ENCODE measurements at places on chromosomes 13 and 19.

DNA sequence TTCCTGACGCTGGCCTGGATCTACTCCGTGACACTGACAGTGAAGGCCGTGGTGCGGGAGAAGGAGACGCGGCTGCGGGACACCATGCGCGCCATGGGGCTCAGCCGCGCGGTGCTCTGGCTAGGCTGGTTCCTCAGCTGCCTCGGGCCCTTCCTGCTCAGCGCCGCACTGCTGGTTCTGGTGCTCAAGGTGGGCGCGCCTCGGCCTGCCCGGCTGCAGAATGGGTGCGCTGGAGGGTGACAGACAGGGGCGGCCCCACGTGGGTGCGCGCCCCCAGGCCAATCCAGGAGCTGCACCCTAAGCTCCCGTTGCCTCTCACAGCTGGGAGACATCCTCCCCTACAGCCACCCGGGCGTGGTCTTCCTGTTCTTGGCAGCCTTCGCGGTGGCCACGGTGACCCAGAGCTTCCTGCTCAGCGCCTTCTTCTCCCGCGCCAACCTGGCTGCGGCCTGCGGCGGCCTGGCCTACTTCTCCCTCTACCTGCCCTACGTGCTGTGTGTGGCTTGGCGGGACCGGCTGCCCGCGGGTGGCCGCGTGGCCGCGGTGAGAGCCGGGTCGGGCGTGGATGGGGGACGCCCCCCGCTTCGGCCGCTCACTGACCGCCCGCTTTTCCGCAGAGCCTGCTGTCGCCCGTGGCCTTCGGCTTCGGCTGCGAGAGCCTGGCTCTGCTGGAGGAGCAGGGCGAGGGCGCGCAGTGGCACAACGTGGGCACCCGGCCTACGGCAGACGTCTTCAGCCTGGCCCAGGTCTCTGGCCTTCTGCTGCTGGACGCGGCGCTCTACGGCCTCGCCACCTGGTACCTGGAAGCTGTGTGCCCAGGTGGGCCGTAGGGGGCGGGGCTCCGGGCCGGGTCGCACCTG lies 7.2 kb downstream of the ABCA7 start:
- DNase-seq = no peak

DNA sequence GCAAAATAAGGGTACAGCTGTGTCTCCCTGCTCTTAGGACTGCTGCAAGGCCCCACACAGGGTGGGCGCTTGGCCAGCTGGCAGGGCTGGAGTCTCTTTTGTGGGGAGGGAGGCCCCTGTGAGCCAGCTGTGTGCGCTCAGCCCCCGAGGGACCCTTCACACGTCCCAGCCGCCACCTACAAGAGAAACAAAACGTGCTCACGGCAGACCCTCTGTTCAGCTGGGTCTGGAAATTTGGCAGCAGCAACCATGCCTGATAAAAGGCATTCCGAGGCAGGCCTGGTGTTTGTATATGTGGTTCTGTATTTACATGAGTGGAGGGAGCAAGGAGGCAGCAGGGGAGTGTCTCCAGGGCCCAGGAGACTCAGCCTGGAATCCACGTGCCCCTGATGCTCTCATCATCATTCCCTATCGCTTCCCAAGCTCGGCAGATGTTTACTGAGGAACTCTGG lies 49.7 kb downstream of the CRTC1 start:
- no peak for DNase-seq

GRCh38 chr13:95858286-95859075 lies 181.5 kb downstream of the DNAJC3 start:
- DNase-seq = no peak

DNA sequence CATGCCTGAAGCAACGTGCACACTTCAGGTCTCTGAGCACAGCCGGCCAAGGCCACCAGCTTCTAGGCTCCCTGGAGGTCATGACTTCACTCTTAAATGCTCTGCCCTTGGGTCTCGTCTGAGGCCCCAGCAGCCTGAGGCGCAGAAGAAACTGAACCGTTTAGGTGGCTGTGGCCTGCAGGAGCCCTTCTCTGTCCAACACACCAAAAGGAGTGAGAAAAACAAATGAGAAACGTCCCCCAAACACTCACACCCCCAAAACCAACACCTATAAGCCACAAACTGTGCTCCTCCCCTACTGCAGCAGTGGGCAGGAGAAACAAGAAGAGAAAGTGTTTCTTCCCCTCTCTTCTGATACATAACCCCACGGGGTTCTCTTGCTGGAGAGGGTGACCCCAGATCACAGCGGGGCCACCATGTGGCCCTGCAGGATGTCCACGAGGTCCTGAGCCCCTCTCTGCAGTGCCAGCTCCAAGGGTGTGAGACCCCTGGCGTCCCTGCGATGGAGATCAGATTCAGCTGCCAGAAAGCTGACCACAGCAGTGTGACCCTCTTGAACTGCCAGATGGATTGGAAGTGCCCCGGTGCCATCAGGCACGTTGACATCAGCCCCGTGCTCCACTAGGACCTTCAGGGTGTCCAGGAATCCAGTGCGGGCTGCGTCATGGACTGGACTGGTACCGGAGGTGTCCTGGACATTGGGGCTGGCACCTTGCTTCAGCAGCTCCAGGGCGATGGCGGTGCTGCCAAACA lies 1.0 kb upstream of the KRI1 start:
- DNase-seq = peak; percentile 60

GRCh38 chr13:78601124-78601873 lies 2.1 kb downstream of the POU4F1 start:
- no peak for DNase-seq

- DNase-seq = no peak
These were observed 228.5 kb downstream of the ZIC5 start for GRCh38 chr13:99743094-99743493.

DNA sequence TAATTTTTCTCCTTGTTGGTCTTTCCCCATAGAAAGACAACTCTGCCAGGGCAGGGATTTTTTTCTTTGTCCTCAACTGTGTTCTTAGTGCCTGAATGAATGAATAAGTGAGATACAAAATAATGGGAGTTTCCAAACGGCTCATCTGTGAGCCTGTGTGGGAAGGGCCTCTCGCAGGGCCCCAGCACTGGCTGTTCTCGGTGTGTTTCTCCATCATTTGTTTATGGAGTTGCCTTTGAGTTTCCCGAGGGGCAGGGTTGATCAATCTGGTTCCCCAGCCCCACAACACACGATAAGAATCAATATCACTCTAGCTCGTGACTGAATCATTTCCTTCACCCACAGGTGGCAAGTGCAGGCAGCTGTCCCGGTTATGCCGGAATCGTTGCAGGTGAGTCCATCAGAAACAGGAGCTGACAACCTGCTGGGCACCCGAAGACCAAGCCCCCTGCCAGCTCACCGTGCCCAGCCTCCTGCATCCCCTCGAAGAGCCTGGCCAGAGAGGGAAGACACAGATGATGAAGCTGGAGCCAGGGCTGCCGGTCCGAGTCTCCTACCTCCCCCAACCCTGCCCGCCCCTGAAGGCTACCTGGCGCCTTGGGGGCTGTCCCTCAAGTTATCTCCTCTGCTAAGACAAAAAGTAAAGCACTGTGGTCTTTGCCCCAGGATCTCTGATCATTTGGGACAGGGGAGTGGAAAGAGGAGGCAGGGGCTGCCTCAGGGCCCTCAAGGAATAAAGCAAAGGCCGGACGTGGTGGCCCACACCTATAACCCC lies 14.9 kb downstream of the FXYD5 start:
- no peak for DNase-seq

- no peak for DNase-seq
These were observed 600 bp downstream of the UBE2S start for GRCh38 chr19:55406826-55407549.

- no peak for DNase-seq
These were observed 313.3 kb downstream of the DCLK1 start for GRCh38 chr13:35817642-35818607.

GRCh38 chr13:60013166-60013565 lies 150.6 kb downstream of the DIAPH3 start:
- DNase-seq = no peak

GRCh38 chr19:1489463-1490310 lies 463 bp downstream of the PCSK4 start:
- no peak for DNase-seq

GRCh38 chr19:40465025-40465556 lies 454 bp downstream of the BLVRB start:
- no peak for DNase-seq

DNA sequence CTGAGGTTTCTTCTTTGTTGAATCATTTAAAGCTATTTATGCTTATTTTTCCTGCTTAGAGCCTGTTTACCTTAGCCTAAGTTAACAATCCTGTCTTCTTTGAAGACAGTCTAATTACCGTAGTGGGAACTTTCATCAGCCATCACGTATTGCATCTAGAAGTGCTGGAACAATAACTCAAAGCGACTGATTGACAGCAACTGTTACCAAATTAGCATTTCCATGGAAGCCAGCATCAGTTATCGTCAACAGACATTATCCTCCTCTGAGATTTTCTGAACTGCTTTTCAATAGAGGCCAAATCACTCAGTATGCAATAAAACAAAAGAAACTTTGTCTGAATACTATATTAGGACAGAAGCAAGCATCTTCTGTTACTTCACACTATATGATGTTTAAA lies 433.3 kb upstream of the SLITRK1 start:
- DNase-seq = no peak

GRCh38 chr13:112562254-112562653 lies 25.7 kb downstream of the TUBGCP3 start:
- no peak for DNase-seq

DNA sequence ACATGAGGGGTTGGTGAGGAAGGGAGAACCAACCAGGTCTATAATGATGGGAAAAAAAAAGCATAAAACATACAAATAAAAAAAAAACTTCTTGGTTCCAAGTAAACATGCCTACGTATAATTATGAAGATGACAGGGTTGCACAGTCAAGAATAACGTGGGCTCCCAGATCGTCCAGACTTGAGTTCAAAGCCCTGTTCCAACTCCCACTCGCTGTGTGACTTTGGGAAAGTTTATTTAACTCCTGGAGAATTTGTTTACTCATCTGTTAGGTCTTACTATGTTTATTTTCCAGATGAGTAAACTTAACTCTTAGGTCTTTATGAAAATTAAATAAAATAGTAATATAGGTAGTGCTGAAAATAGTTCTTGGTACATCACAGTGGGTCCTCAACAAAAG lies 13.8 kb downstream of the STARD13 start:
- DNase-seq = no peak

- DNase-seq = no peak
These were observed 66.7 kb downstream of the SIPA1L3 start for GRCh38 chr19:37973666-37974065.

GRCh38 chr19:10552510-10553053 lies 8.9 kb downstream of the ATG4D start:
- no peak for DNase-seq

DNA sequence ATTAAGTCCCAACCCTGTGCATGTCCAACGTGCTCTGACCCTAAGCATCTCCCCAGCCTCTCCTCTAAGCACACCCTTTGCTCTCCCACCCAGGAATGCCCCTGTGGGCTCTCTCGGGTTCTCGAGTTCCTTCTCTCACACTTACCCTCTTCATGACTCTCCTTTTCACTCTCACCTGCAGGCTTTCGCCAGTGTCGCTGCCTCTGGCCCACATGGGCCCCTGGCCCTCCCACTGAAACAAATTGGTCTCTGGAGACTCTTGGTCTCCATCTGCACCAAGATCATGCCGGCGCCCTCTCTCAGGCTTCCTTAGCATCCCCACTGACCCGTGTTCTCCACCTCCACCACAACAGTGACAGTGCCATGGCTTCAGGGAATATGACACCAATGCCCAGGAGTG lies 19.6 kb upstream of the SACS start:
- no peak for DNase-seq

DNA sequence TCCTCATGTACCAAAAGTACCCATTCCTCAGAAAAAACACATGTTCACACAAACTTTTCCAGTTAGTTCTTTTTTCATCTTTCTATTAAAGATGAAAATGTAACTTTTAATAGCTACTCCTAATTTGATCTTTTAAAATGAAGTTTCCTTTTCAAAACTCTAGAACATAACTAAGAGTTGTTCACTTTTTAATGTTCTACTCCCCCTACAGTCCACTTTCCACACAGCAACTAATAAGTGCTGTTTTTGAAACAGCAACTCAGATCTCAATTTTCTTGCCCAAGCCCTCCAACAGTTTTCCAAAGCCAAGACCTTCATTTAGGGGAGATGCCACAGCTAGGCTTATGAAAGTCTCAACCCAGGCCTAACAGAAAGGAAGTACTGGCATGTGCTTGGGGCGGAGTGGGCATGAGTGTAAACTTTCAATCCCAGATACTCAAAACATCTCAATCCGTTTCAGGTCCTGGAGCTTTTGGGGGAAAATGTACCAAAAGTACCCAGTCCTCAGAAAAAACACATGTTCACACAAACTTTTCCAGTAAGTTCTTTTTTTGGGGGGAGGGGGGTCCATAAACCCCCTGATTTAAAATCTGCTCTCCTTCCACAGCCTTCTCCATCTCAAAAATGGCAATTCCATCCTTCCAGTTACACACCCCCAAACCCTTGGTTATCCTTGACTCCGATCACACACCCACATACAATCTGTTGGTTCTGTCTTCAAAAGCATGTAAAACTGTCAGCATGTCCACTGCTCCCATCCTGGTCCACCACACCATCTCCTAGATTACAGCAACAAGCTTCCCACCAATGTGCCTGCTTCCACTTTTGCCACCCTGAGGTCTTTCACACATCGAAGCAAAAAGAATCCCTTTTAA lies 2.0 kb downstream of the FBL start:
- no peak for DNase-seq

- DNase-seq = peak; percentile 33
These were observed 32.6 kb upstream of the GATAD2A start for GRCh38 chr19:19372656-19373416.

DNA sequence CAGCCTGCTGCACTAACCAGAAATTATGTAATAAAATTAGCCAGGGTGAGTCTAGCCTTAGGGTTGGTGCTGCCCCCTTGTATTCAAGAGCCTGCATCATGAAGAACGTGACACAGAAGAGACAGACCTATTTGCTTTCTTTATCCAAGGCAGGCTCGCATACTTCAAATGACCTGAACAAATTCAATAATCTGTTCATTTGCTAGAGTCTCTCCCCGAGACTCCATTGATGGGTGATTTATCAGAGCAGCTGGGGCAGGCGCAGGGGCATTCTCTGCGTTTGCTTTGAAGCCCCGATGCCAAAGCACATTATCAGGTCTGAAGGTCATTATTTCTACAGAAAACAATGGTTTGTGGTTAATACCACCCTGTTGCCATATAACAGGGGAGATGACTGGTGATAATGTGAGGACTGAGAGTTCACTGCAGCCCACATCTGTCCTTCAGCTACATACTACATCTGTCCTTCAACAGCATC lies 520.3 kb downstream of the DIAPH3 start:
- DNase-seq = no peak

- no peak for DNase-seq
These were observed 251.4 kb upstream of the MAB21L1 start for GRCh38 chr13:35727881-35728280.

- DNase-seq = no peak
These were observed 20.4 kb upstream of the DCLK1 start for GRCh38 chr13:36151591-36151990.

GRCh38 chr13:49494645-49495044 lies 1.1 kb upstream of the PHF11 start:
- no peak for DNase-seq

- no peak for DNase-seq
These were observed 4.9 kb upstream of the SBK3 start for GRCh38 chr19:55550321-55550650.

Measured in activated T-helper 2 cell treated with anti-CD3 and anti-CD28 coated beads, Interferon-gamma antibody, Interleukin-2, Interleukin-4, amounts not matched to agents 10 μg/mL and 5 μg/mL and 100 μg/mL, durations not matched to agents 14 hours and 24 hours and 36 hours (primary cell).